HFFc6 (cell line): ENCODE measurements at places on chromosomes 1 and 21. TPM values are rescaled to one million over a fixed set of nuclear protein-coding genes. Genes with fewer than 3 reads are reported as not detected.

S100A7 gene
- not detected in 3 replicates for total RNA-seq

EVA1C gene
- total RNA-seq: 1.7 to 10.8 TPM (median 3.0 TPM) in 3 replicates

CGN gene
- 0.21 and 0.28 TPM in 2 replicates for total RNA-seq

DNA sequence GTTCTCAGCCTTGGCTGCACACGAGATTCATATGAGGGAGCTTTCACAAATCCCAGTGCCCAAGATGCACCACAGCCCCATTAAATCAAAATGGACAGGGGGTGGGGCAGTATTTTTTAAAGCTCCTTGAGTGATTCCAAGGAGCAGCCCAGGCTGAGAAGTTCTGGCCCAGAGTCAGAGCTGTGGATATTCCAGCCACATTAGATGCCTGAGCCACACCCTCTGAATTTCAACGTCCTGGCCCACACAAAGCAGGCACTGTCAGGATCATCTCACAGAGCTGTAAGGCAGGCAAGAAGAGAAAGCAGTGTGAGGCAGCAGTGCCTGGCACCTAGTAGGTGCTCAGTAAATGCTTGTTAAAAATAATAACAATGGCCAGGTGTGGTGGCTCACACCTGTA, 37.4 kb downstream of the PAX7 start:
- no peak for DNase-seq

DNA sequence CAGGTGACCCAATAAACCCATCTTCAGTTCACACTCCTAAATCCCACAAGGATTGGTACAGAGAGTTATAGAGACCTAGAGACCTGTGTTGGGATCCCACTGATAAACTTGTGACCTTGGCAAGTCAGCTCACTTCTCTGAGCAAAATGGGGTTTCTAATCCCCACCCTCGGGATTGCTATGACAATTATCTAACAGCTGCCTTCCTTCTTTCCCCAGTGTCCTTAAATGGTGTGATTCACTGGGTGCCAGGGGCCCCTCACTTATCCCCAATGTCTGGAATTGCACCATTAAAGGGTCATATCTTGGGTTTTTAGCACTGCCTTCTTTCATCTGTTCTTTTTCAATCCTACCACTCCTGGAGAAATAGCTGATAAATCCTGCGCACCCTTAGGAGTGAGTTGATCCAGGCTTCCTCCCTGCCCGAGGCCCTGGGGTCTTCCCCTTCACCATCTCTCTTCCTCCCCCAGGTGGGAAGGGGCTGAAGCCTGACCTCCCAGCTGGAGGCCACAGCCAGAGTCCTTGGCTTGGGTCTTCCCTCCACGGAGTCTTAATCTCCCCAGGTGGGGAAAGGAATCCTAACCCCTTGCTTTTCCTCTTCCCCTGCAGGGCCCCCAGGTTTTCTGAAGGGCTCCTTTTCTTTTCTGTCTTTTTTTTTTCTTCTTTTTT, 39.7 kb downstream of the LACTBL1 start:
- DNase-seq: no peak

GRCh38 chr1:186757851-186758250, 70.9 kb upstream of the PLA2G4A start:
- no peak for DNase-seq

- no peak for DNase-seq
Observed at GRCh38 chr21:43321111-43321510, 105.8 kb downstream of the SIK1 start.

DNA sequence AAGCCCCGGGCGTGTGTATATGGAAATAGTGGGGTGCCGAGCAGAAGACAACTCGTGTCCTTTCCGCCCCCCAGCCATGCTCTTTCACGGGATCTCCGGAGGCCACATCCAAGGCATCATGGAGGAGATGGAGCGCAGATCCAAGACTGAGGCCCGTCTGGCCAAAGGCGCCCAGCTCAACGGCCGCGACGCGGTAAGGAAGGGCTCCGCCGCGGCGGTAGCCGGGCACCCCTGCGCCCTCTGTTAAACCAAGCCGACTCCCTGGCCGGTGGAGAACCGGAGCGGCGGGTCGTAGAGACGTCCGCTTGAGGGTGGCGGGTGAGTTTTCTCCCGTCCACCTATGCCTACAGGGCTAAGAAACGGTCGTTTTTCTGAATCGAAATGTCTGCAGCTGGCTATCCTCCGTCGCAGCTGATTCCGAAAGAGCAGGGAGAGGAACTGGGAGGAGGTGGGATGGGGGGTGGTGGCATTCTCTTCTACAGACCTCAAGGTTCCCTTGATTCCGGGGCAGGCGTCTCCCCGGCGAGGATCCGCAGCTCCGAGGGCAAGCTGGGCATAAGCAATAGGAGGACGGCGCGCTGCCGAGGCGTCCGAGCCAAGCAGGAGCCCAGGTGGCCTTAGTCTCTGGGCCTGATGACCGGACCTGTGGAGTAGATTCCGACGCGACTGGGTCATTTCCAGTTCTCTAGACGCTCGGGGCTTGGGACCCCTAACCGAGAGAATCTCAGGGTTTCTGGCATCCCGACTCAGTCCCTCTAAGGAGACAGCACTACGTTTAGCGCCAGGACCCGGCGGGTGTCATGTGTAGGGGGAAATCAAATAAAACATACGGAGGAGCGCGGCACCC, 856 bp downstream of the LHX9 start:
- no peak for DNase-seq

GRCh38 chr1:10225573-10225972, 15.2 kb downstream of the KIF1B start:
- peak; percentile 32 for DNase-seq

GRCh38 chr1:160710517-160711252, 937 bp downstream of the CD48 start:
- no peak for DNase-seq

GRCh38 chr1:10934150-10934818, 78.2 kb upstream of the TARDBP start:
- DNase-seq: no peak

DNA sequence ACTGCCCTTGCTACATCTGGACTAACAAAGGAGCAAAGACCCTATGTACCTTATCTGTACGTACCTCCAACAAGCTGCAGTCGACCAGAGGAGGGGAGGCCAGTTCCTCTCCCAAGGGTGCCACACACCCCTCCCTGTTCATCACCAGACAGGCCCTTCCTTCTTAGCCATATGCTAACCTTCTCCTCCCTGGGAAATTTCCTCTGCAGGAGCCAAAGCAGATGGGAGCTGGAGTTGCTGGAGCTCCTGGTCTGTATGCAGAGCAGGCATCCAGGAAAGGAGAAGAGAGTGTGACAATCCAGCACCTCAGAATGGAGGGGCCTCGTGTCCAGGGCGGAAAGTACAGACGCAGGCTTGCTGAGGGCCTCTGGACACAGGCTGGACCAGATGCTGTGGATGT, 48.5 kb downstream of the C8B start:
- no peak for DNase-seq

DNA sequence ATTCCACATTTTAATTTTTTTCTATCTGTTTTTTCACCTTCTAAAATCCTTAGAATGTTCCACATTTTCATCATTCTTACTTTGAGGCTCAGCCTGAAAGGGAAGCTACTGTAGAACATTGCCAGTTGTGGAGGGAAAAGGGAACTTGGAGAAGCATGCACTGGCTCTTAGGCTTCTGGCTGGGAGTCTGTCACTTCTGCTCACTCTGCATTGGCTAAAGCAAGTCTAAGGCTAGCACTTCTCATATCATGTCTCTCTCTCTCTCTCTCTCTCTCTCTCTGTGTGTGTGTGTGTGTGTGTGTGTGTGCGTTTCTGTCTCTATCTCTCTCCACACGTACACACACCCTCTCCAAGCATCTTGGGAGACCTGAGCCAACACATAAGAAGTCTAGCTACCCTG, 49.6 kb upstream of the ADAR start:
- no peak for DNase-seq

DNA sequence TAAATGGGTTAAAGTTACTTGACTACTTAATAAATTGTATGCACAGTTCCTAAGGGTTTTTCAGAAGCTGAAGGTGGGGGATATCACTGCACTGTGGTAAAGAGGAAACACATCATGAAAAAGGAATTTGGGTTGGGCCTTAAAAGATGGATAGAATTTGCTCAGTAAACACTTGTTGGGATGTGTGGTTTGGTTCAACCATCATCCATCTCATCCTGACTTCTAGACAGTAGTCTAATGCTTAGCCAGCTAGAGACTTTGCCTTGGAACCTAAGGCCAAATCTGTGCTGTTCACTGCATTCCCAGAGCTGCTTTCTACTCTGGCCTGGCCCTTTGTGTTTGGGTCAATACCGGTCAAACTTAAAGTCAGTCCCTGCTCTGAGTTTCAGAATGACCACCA, 30.6 kb downstream of the LY9 start:
- peak; percentile 6 for DNase-seq

- peak; percentile 82 for DNase-seq
Observed at GRCh38 chr1:227764019-227764391, 28.8 kb downstream of the SNAP47 start.

GRCh38 chr1:11308699-11309224, 35.8 kb downstream of the UBIAD1 start:
- no peak for DNase-seq

GRCh38 chr1:64659478-64660138, 85.3 kb upstream of the RAVER2 start:
- DNase-seq: no peak

DNA sequence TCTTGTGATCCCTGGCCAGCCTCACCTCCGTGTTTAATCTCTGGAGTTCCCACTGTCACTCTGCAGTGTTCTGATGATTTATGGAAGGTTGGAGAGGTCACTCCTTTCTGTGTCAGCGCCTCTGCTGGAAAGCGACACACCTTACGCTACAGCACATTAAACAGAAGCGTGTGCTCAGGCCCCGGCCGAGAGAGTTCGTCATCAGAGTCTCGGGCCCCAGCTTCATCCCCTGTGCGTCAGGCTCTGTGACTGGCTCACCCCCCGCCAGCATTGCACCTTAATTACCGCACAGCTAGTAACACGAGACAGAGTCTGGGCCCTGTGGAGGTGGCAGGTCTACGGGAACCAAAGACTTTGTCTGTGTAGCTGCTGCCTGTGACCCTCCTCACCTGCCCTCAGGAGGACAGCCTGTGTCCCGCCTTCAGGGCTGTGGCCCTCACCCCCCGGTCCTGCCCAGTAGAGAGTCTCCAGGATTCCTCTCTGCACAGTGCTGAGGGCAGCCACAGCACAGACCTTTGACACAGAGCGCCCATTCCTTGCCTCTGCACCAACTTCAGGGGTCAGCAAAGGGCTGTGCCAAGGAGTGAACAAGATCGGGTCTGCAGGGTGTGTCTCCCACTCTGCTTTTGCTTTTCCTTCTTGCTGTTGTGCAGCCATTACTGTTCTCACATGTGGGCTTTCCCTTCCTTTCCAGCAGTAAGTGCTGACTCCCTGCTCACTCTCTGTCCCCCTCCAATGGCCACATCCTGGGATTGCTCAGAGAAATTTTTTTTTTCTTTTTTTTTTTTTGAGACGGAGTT, 157.6 kb downstream of the PGBD5 start:
- DNase-seq: peak; percentile 64

DNA sequence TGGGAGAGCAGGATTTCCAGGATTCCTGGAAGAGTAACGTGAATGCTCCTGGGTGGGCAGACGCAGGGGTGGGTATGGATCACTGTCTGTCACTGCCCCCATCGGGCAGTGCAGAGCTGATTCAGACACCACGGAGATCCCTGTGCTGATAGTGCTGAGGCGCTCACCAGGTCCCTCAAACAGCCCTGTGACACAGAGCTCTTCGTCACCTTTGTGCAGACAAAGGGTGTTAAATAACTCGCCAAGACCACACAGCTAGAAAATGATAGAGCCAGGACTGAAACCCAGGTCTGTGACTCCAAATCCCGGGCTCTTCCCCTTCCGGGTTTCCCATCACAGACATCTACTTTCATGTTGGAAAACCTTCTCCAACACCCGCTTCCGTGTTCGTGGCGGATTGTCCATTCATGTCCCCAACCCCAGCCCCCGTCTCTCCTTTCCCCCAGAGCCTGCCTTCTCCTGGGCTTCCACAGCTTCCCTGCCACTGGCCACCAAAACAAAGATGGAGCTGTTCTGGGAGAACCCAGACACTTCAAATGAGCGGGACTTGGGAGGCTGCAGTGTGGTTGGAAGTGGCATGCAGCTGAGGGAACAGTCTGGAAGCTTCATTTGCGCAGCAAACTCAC, 2.6 kb downstream of the EFHD2 start:
- DNase-seq: peak; percentile 48
